Fibroblast of villous mesenchyme (primary cell): ENCODE measurements at places on chromosomes 16 and 17. TPM values are rescaled to one million over a fixed set of nuclear protein-coding genes. Genes with fewer than 3 reads are reported as not detected.
A peak's percentile ranks its signal among the peaks of the same experiment; 100 is the strongest.

Gene AXIN2
- 1.3 and 1.9 TPM in 2 replicates for total RNA-seq

Gene CA4
- not detected in 2 replicates for total RNA-seq

Gene TEX14
- under 0.01 and 0.43 TPM in 2 replicates for total RNA-seq

DNA sequence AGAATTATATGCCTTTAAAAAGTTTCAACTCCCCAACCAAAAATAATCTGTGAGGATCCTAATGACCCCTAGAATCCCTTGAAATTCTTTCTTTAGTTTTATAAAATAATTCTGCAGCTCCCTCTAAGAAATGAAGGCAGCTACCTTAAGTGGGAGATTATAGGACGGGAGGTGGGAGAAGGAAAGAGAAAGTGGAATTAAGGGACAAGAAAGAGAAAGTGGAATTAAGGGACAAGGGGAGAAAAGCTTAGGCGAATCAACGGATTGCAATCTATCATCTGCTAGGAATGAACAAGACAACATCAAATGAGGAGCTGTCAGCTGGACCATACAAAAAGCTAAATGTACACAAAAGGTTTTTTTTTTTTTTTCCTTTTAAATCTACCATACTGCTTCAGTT lies 262.0 kb downstream of the ZFHX3 start:
- DNase-seq, result peak; percentile 18

GRCh38 chr17:28570716-28571360 lies 486 bp downstream of the PIGS start:
- DNase-seq, result no peak

- peak; percentile 71 for DNase-seq
Measured at GRCh38 chr17:2174014-2174413, 119.1 kb downstream of the HIC1 start.

Gene PIPOX
- total RNA-seq, result 1.7 and 2.9 TPM in 2 replicates

GRCh38 chr16:48850097-48850770 lies 240.3 kb upstream of the N4BP1 start:
- no peak for DNase-seq

- DNase-seq, result no peak
Measured at GRCh38 chr16:89187770-89188392, 12.5 kb downstream of the SLC22A31 start.

Gene CCDC78
- 1.3 and 3.2 TPM in 2 replicates for total RNA-seq

- no peak for DNase-seq
Measured at GRCh38 chr17:743139-743538, 8.9 kb downstream of the GEMIN4 start.
